ENCODE measurements at places on chromosomes 5 and 9. TPM values are rescaled to one million over a fixed set of nuclear protein-coding genes. Genes with fewer than 3 reads are reported as not detected.

NEUROG1 gene
- not detected for total RNA-seq

GPRIN1 gene
- total RNA-seq = 2.3 TPM

SLCO6A1 gene
- not detected for total RNA-seq

CCDC192 gene
- not detected for total RNA-seq

PSD2 gene
- not detected for total RNA-seq

PCDHGB4 gene
- not detected for total RNA-seq

IL13 gene
- 65.3 TPM for total RNA-seq

NR4A3 gene
- total RNA-seq = 37.7 TPM

SMC2 gene
- 53.0 TPM for total RNA-seq

THBS4 gene
- total RNA-seq = 0.98 TPM

PTTG1 gene
- total RNA-seq = 79.8 TPM

BNC2 gene
- not detected for total RNA-seq

ENTPD2 gene
- total RNA-seq = not detected

SPATA31C1 gene
- not detected for total RNA-seq

CERCAM gene
- 2.6 TPM for total RNA-seq

ACOT12 gene
- total RNA-seq = not detected

GDA gene
- total RNA-seq = not detected

SURF1 gene
- total RNA-seq = 37.8 TPM

IER5L gene
- total RNA-seq = 3.0 TPM

NCS1 gene
- total RNA-seq = 24.3 TPM

ADAMTS13 gene
- total RNA-seq = 1.0 TPM

POLR3G gene
- total RNA-seq = 14.7 TPM

SLC36A3 gene
- total RNA-seq = not detected

RRAGA gene
- 53.8 TPM for total RNA-seq

CEL gene
- total RNA-seq = 1.1 TPM
